ENCODE measurements at places on chromosomes 7 and 10.

- peak; percentile 39 for DNase-seq
Observed at GRCh38 chr7:95686109-95686508, 86.2 kb upstream of the DYNC1I1 start.

DNA sequence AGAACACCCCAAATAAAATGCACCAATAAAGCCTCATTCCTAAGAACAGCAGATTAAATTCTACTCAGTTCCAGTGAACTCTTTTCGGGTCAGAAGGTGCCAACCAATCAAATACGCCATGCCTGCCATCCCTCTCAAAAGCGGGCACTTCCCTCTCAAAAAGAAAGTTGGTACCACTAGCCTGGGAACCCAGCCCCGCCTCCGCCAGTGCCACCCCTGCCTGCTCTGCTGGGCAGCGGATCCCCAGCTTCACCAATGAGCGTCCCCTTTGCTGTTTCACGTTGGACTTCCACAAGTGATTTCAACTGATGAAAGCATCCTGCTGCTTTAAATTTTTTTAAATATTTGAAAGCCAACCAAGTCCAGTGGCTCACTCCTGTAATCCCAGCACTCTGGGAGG lies 33.2 kb upstream of the PROSER2 start:
- no peak for DNase-seq

DNA sequence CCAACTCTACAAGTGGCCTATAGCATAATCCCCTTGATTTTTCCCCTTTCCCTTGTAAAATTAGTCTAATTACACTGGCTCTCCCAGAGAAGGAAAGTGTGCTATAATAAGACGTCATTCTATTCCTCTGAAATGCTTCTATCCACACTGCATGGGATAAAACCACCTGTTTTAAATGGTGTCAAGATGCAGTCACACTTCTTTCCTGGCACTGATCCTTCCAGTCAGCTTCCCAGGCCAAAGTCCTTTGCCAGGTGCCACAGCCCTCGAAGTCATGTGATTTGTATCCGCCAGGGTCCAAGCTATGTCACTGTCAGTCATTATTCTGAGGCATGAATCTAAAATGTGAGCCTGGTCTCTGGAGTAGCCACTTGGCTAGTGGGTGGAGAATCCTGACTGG lies 169.0 kb upstream of the KIAA1217 start:
- no peak for DNase-seq

DNA sequence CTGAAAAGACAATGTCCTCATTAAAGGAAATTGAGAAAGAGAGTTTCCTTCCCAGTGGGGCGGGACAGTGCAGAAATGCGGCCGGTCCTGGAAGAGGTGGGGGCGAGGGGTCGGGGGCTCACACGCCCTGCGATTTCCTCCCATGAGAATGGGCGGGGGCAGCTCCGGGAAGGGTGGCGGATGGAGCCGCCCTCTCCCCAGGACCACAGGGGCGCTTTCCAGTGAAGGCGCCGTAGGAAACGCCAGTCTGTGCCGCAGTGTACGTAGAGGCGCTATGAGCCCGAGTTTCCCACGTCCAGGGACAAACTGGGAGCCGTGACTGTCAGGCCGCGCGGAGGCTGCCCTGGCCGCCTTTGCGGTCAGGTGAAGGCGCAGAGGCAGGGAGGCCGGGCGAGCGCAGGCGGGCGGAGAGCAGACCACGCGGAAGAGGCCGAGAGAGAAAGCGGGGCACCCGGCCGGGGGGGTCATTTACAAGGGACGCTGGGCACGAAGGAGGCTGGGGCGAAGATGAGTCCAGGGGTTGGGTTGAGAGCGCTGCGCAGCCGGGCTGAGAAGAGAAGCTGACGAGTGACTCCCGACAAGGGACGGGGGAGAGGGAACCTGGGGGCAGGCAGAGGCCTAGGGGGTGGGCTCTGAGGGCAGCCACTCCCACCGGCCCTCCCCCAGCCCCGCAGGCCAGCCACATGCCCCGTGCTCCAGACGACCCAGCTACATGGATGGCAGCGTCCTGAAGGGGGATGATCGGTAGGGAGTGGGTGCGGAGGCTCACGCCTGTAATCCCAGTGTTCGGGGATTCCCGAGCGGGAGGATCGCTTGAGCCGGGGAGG lies 45.0 kb downstream of the ALOX5 start:
- DNase-seq: peak; percentile 10

DNA sequence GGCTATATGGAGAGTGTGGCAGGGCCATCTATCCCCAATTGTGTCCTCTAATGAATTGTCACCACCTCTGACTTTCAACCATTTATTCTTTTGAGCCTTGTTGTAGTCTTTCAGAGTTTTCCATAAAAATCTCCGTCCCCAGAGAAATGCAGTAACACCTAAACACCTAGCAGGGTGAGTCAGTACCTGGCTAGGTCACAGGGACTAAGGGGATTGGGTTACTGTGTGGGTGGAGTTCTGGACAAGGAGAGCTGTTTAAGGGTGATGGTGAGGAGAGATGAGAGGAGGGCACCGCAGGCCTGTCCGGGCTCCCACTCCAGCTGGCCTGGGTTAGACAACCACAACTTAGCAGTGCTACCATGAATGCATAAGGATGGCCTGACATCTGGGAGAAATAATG lies 186.2 kb upstream of the LYZL1 start:
- DNase-seq: no peak

DNA sequence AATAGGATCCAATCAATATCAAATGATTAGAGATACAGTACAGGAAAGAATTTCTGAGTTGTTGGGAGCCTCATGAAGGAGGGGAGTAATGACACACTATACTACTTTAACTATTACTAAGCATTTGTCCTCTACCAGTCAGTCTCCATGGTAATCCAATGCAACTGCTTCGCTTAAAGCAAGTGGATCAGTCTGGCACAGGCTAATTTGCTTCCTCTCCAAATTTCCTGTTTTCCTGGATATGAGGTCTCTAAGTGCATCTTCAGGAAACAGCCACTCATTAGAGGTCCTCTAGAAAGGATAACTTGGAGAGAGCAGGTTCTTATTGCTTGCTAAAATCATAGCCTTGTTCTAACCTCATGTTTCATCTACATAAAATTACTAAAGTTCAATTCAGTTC lies 8.4 kb upstream of the SEPTIN7 start:
- DNase-seq: no peak

DNA sequence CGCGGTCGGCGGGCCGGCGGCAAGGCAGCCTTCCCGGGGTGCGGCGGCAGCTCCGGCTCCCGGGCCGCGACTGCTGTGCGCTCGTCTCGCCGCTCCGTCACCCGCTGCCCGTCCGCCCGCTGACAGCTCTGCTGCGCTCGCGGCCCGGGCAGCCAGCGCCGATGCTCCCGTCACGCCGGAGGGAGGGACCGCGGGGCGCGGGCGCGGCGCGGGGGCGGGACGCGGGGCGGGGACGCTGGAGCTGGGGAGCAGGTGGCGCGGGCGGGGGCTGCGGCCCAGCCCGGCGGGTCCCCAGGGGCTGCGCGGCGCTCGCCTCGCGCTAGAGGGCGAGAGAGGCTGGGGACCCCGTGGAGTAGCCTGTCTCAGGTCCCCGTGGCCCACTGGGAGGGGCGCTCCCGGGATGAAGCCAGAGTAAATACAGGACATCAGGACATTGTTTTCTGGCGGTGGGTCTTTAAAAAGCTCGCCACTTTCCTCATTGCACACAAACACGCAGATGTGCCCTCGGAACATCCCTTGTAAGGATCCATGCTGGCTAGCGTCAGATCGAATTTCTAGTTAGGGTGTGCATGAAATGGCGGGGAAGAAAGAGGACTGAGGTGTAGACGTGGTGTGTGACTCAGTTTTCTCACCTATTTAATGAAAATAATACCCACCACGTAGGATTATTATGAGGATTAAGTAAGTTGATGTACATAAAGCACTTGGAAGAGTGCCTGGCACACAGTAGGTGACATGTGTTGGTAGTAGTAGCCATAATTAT lies at the start of gene ELAPOR2:
ELAPOR2 (minus strand) TSS at position 130 of the 763 bp plus-strand sequence. CDS start 141 bp downstream, outside the sequence.
- DNase-seq: peak; percentile 8

DNA sequence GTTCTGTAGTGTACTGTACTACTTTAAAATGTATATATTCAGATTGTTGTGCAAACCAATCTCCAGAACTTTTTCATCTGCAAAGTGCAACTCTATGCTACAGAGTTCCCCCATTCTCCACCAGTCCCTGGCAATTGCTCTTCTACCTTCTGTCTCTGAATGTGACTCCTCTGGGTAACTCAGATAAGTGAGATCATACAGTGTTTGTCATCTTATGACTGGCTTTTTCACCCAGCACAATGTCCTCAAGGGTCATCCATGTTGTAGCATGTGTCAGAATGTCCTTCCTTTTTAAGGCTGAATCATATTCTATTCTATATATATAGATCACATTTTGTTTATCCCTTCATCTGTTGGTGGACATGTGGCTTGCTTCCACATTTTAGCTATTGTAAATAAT lies 10.8 kb downstream of the SLIT1 start:
- DNase-seq: no peak

DNA sequence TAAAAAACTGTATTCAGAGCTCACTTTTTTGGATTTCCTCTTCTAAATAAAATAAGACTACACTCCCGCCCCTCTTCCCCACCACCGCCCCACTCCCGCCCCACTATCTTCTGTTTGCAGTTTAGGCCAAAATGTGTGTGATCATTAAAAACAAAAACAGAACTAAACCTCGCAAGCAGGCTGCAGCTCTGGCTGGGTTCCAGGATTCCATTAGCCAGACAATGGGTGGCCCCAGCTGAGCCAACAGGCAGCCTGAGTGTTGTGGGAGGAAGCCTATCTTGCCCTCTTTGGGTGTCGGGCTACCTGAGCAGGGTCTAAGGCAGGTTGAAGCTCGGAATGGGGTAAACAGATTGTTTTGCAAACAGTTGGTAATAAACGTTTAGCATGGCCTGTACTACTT lies 41.7 kb downstream of the ARL4A start:
- DNase-seq: peak; percentile 15

DNA sequence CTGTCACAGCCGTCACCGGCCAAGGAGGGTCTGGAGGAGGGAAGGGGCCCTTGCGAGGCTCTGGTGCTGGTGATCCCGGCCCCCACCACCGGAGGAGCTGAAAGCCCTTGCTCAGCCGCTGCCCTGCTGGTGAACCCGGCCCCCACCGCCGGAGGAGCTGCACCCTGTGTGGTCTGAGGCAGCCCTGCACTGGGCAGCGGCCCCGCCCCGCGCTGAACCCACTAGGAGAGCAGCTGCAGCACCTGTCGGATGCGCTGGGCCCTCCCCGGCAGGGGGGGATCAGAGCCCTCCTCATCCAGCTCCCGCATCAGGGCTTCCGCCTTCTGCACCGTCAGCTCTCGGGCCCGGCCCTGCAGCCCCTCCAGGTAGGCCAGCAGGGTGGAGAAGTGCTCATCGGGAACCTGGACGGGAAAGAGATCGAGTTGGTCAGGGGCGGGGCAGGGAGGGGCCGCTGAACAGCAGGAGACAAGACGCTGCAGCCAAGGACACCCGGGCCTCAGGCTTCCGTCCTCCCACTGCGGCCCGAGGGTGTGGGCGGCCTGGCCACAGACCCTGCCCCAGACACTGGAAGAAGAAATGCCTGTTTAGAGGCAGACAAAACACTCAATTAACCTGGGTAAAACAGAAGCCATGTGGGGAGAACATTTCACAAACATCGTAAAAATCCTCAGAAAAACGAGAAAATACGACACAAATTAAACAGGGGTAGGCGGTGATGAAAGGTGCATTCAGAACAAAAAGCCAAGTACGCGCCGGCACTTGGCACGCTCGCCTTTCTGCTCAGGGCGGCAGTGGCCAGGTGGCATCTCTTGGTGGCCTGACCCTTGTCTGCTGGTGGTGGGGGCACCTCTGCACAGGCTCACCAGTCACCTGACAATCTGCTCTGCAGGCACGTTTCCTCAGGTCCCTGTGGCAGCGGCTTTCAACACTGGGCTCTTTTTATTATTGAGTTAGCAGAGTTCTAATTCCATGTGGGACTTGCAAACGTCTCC lies 14.7 kb downstream of the CYP2W1 start:
- no peak for DNase-seq

DNA sequence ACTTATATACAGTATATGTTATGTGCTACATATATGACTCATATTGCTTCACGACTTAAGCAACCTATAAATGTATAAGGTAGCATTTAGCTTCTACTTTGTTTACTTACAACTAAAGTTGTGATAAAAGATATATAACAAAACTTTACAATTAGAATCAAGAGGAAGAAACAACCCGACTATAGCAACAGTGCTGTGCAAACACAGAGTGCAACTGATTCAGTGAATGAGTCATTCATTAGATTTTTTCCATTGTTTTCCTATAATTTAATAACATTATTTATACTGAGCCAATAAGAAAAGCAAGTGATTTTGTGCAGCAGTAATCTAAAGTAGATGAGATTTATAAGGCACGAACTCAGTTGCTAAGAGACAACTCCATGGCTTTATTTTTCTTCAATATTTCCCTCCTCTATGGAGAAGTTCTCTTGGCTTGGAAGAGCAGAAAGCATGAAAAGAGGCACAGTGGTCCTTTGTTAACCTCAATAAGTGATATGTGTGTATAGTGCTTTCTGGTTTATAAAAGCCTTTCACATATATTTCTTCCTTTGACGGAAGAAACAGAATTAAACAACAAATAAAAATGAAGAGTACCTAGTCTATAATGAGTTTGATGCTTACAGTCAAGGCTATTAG lies 19.8 kb downstream of the CEP41 start:
- peak; percentile 28 for DNase-seq

DNA sequence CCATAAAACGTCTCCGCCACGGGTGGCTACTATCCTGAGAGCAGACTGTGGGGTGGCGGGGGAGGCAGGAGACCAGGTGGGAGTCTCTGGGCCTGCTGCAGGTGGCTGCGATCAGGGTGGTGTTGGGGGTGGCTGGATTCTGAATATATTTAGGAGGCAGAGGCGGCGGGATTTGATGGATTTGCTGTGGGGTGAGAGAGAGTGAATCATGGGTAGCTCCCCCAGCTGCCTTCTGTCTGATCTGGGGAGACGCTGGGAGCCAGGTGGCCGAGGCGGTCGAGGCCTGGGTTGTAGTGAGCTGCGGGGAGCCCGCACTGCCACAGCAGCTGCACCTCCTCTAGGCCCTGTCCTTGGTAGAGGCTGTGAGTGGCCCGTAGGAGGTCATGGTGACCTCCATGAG lies 48.2 kb upstream of the PFKFB3 start:
- no peak for DNase-seq

DNA sequence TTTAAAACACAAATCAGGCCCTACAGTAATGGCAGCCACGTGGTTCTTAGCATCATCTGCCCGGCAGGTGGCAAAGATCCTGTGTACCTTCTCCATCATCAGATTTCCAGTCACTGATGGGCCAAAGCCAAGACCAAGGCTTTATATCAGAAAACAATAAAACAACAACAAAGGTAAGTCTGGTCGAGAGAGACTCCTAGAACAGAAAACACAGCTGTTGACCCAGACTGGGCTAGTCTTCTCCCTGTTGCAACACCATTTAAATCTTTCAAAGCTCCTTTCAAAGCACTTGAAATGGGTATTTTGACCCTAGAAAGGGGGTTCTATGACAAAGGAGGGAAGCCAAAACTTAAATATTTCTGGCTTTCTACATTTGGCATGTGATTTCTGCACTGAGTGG lies 285.6 kb downstream of the IPMK start:
- DNase-seq: no peak

Data from IMR-90 (cell line).